ENCODE measurements at places on chromosomes 12 and 14. TPM values are rescaled to one million over a fixed set of nuclear protein-coding genes. Genes with fewer than 3 reads are reported as not detected.

The AKAP6 gene
- total RNA-seq: 0.85 TPM

The TAS2R20 gene
- total RNA-seq: 1.5 TPM

The SRRM4 gene
- total RNA-seq: not detected

DNA sequence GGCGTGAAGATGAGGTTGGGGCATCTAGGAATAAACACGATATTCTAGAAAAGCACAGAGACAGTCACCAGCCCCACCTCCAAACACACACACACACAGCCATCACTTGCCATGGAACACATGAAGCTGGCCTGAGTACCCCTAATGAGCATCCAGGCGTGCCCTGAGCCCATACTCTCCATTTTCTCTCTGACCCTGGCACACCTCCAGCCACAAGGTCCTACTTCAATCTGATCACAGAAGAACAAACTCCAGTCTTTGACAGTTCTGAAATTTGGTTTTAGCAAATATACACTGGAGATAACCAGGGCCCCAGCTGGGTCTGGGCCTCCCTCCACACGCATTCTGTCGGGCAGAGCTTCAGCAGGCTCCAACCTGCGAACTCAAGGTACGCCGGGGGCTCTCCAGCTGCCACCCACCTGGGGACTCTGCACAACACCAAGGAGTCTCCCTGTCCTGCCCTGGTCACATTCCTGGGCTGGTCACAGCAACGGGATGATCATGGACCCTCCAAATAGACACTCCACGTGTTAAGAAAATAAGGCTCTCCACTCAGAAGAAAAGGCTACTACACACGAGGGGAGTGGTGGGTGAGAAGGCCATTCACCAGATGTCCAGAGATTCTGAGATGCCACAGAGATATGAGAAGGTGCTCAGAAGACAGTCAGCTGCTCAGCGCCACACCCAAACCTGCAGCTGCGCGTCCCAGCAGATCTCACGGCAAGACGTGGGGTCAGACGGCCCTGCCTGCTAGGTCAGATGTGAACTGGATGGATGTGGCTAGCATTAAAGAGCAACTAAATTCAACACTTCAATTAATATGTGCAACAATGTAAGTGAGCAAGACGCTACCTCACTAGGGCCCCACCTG lies 57.0 kb upstream of the PNMA1 start:
- H3K4me1 ChIP-seq: peaks cover 72% of the 10 kb centered on the region
- peaks cover 10% of the 10 kb centered on the region for H3K36me3 ChIP-seq
- H3K27me3 ChIP-seq: no peaks in the 10 kb centered on the region
- peak overlapping the region; percentile 86 for H3K27ac ChIP-seq
- no peak for DNase-seq

- H3K27me3 ChIP-seq: peaks cover 45% of the 10 kb centered on the region
- no peak overlapping the region for H3K27ac ChIP-seq
- no peaks in the 10 kb centered on the region for H3K36me3 ChIP-seq
- H3K4me1 ChIP-seq: peaks cover 2% of the 10 kb centered on the region
Observed at GRCh38 chr12:97466000-97466399, 3.4 kb downstream of the RMST start.

GRCh38 chr14:65438266-65438933 lies 25.9 kb downstream of the FUT8 start:
- no peaks in the 10 kb centered on the region for H3K27me3 ChIP-seq
- no peak for DNase-seq
- H3K36me3 ChIP-seq: peaks cover 61% of the 10 kb centered on the region
- peak overlapping the region; percentile 82 for H3K27ac ChIP-seq
- H3K4me1 ChIP-seq: peaks cover 51% of the 10 kb centered on the region
- peak overlapping the region; percentile 25 for H3K4me3 ChIP-seq

DNA sequence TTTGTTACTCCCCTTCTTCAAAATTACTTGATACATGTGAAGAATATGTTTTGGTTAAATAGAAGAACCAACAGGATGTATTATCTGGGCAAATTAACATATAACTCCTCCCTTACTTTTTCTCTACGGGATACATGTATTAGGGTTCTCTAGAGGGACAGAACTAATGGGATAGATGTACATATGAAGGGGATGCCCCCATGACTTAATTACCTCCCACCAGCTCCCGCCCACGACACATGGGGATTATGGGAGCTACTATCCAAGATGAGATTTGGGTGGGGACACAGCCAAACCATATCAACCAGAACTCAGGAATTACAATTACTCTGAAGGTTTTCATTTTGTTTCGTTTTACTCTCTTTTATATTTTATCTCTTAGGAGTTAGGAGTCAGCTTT lies 41.3 kb downstream of the VRK1 start:
- no peak for DNase-seq
- peaks cover 56% of the 10 kb centered on the region for H3K36me3 ChIP-seq
- no peaks in the 10 kb centered on the region for H3K27me3 ChIP-seq
- no peak overlapping the region for H3K4me3 ChIP-seq
